ENCODE measurements at places on chromosomes 12 and 14. TPM values are rescaled to one million over a fixed set of nuclear protein-coding genes. Genes with fewer than 3 reads are reported as not detected.

The CLEC4D gene
- not detected for total RNA-seq

The MLF2 gene
- 305 TPM for total RNA-seq

The CRADD gene
- total RNA-seq = 14.1 TPM

The PAPOLA gene
- 85.6 TPM for total RNA-seq

The SIX1 gene
- 7.5 TPM for total RNA-seq

The MYF6 gene
- total RNA-seq = not detected

The TMEM229B gene
- total RNA-seq = 0.21 TPM

The MUCL1 gene
- total RNA-seq = not detected

The PIGH gene
- 20.6 TPM for total RNA-seq

The GRIN2B gene
- 3.9 TPM for total RNA-seq

The LMNTD1 gene
- total RNA-seq = not detected

The DERA gene
- total RNA-seq = 40.6 TPM

All from A549 treated with Hydrocortisone at 1 μM for 4 hours (cell line).